H1 (cell line): ENCODE measurements at places on chromosomes 11 and 22.

GRCh38 chr11:198236-198806 lies 5.4 kb downstream of the SCGB1C1 start:
- no peak overlapping the region for H3K27ac ChIP-seq
- no peak overlapping the region for H3K4me3 ChIP-seq
- DNase-seq, result no peak
- no peaks in the 10 kb centered on the region for H3K4me1 ChIP-seq
- no peaks in the 10 kb centered on the region for H3K27me3 ChIP-seq

- no peak overlapping the region for H3K27ac ChIP-seq
- H3K4me1 ChIP-seq, result no peaks in the 10 kb centered on the region
- no peak for DNase-seq
- H3K27me3 ChIP-seq, result no peaks in the 10 kb centered on the region
- no peak overlapping the region for H3K4me3 ChIP-seq
Measured at GRCh38 chr11:84958295-84958694, 668.8 kb downstream of the DLG2 start.

DNA sequence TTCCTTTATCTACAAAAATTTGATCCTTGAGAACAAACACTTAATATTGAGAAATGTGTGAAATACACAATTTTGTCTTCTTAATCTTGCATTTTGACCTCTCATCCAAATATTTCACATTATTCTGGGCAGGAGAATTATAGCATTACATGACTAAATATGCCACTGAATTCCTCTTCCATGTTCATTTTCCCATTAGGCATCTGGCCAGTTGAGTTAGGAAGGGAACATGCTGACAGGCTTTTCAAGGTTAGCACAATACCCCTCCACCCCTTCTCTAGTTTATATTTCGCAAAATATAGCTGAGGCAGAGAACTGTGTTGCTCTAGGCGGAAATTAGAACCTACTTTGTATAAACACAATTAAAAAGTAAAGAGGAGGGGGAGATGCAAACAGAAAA lies 271.7 kb upstream of the ZC3H12C start:
- H3K27ac ChIP-seq, result no peak overlapping the region
- H3K4me1 ChIP-seq, result no peaks in the 10 kb centered on the region
- no peak overlapping the region for H3K4me3 ChIP-seq
- no peak for DNase-seq

DNA sequence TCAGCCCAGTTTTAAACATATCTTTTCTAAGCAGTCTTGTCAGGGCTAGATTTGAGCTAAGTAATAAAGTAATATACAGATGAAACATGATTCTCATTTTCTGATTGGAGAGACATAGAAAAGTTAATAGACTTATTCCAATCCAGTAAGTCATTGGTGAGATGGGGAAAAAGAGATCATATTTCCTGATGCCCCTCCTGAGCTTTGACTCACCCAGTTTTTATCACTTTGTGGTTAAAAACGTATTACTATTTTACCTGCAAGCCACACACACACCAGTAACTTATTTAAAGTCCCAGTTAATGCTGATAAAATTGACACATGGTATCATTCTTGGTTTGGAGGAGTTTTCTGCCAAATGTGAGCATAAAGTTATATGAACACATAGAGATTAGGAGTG lies 306.8 kb downstream of the CADM1 start:
- no peaks in the 10 kb centered on the region for H3K27me3 ChIP-seq
- no peak overlapping the region for H3K27ac ChIP-seq
- H3K4me3 ChIP-seq, result no peak overlapping the region
- DNase-seq, result no peak
- peaks cover 10% of the 10 kb centered on the region for H3K4me1 ChIP-seq

- H3K27ac ChIP-seq, result no peak overlapping the region
- H3K27me3 ChIP-seq, result no peaks in the 10 kb centered on the region
- no peaks in the 10 kb centered on the region for H3K36me3 ChIP-seq
- no peaks in the 10 kb centered on the region for H3K4me1 ChIP-seq
- H3K4me3 ChIP-seq, result no peak overlapping the region
- no peak for DNase-seq
Measured at GRCh38 chr11:29280452-29280851, 736.4 kb downstream of the KCNA4 start.

- peaks cover 5% of the 10 kb centered on the region; the same call in 1 of the 2 replicates for H3K36me3 ChIP-seq
- no peak for DNase-seq
- no peak overlapping the region for H3K27ac ChIP-seq
- no peak overlapping the region for H3K4me3 ChIP-seq
- H3K27me3 ChIP-seq, result no peaks in the 10 kb centered on the region
Measured at GRCh38 chr22:23305922-23306374, 125.6 kb downstream of the BCR start.
